CD8-positive, alpha-beta memory T cell (primary cell): ENCODE measurements at places on chromosomes 2 and 18. TPM values are rescaled to one million over a fixed set of nuclear protein-coding genes. Genes with fewer than 3 reads are reported as not detected.

- no peak for DNase-seq
Observed at GRCh38 chr2:74735564-74735963, 81.5 kb downstream of the SEMA4F start.

- no peak for DNase-seq
Observed at GRCh38 chr2:109702250-109702985, 88.3 kb downstream of the SOWAHC start.

- no peak for DNase-seq
Observed at GRCh38 chr18:80026363-80026762, 7.9 kb upstream of the RBFA start.

DNA sequence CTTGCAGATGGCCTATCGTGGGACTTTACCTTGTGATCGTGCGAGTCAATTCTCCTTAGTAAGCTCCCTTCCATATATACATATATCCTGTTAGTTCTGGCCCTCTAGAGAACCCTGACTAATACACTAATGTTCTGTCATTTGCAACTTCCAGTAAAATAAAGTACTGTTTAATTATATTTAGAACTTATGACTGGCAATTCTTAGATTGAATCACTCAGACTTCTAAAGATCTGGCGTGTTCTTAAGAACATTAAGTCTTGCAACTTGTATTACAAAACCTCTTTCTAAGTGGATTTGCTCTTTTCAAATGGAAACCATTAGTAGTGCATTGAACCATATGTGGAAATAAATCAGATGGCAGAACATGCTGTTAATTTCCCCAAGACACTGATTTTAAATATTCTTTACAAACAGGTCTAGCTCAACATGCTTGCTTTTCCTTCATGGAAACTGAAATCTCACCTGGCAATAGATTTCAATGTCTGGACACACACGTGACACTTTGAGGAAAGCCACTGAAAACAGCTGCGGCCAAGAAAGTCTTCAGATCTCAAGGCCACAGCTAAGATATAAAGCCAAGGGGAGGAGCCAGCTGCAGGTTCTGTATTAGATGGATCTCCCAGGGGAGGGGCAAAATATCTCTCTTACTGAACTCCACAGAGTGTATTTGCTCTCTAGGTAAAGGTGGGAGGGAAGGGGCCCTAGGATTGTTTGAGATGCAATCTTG is 50.6 kb downstream of the PMAIP1 start:
- no peak for DNase-seq

DNA sequence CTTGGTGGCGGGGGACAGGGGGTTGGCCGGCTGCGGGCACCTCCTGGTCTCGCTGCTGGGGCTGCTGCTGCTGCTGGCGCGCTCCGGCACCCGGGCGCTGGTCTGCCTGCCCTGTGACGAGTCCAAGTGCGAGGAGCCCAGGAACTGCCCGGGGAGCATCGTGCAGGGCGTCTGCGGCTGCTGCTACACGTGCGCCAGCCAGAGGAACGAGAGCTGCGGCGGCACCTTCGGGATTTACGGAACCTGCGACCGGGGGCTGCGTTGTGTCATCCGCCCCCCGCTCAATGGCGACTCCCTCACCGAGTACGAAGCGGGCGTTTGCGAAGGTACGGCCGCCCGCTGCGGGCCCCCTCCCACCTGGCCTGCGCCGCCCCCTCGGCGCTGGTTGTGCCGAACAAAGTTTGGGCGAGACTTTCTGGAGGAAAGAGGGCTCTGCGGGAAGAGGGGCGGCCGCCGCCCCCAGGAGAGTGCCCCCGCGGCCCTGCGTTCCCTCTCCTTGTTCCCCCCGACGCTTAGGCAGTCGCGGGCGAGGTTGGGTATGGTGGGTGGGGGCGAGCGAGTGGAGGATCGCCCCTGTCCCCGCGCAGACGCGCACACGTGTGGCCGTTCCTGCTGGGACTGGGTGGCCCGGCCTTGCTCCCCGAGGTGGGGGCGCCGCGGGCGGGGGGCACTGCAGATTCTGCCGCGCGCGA is 866 bp downstream of the CRIM1 start:
- peak; percentile 13 for DNase-seq

GRCh38 chr2:27016801-27017325 is 15.9 kb upstream of the TMEM214 start:
- peak; percentile 5 for DNase-seq

DNA sequence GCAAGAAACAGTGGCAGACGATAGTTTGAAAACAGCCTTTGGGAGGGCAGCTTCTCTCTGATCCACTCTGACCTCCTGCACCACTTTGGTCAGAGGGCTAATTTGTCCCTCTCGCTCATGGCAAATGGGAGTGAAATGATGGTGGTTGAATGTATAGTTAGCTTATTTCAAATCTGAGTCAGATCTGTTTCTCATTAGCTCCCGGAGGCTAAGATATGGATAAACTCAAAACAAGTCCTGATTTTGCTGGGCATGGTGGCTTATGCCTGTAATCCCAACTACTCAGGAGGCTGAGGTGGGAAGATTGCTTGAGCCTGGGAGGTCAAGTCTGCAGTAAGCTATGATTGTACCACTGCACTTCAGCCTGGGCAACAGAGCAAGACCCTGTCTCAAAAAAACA is 145.0 kb downstream of the ALK start:
- no peak for DNase-seq

- DNase-seq, result no peak
Observed at GRCh38 chr2:3217646-3218045, 160.0 kb downstream of the EIPR1 start.

GRCh38 chr2:23546913-23547312 is 161.9 kb downstream of the KLHL29 start:
- DNase-seq, result no peak

DNA sequence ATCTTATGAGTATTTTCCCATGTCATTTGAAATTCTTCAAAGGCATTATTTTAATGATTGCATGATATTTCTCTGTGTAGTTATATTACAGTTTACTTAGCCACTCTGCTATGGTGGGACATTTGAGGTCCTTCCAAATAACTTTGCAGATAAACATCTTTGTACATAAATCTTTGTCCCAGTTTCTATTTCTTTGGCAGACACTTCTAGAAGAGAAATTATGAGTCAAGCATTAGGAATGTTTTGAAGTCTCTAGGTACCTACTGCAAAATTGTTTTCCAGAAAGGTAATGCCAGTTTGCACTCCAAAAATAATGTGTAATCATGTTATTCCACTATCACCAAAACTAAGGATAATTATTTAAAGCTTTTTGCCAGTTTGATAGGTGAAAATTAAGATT is 149.7 kb downstream of the EN1 start:
- no peak for DNase-seq

GRCh38 chr2:187543488-187543887 is 10.7 kb downstream of the TFPI start:
- no peak for DNase-seq

DNA sequence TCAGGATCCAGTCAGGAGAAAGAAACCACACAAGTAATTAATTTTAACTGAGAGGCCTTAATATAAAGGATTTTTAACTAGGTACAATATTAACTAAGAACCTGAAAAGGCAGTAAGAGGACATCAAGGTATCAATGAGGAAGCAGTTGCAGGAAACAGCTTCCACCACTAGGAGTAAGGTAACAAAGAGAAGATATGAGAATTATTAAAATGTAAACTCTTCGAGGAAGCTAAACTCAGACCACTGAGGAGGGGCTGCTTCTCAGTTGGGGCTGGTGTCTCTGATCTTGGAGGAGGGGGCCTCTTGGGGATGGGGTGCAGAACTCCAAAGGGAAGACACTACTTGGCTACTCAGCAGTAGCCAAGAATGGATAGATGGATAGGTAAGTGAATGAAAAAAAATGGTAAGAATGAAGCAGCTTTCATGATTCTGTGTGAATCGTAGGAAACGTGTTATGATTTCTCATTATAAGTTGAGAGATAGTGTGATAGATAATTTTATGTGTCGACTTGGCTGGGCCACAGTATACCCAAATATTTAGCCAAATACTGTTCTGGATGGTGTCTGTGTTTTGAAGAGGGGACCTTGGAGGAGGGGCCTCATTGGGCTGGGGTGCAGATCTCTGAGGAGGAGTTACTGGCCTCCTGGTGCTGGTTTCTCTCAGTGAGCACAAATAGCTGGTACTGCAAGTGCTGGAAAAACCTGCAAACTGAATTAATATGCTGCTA is 547.7 kb upstream of the LRRTM1 start:
- no peak for DNase-seq

- DNase-seq, result no peak
Observed at GRCh38 chr2:222796413-222797103, 64.3 kb upstream of the ACSL3 start.

DNA sequence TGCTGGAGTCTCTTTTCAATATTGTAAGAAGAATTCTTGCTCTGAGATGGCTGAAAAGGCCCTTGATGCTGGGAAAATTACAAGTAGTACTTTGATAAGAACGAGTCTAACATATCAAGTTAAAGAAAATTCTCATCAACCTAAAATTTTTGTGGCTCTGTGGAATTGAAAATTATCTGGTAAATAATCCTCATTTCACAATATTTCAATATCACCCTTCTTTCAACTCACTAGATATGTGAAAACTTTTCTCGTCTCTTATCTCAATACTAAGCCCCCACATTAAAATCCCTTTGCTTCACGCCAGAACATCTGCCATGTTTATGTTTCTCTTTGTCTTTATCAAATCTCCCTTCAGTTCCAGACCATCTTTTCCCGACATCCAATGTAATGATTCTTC is 448.8 kb downstream of the ZNF516 start:
- no peak for DNase-seq

DNA sequence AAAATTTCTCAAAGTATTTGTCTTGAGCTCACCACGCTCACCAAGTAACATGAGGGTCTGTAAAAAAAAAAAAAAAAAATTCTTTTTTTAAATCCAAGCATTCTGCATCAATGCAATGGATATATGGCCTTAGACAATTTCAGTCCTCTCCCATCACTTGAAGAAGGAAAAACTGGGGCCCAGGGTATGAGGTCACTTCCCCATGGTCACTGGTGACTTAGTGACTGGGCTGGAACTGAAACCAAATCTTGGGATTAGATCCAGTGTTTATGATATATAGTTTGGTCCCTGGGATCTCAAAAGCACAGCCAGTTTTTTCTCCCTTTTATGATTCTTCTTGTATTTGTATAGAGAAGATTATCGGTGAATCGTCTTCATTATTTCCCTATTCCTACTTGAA is 477.9 kb upstream of the TNP1 start:
- no peak for DNase-seq

GRCh38 chr2:12547566-12548170 is 169.1 kb upstream of the TRIB2 start:
- no peak for DNase-seq

DNA sequence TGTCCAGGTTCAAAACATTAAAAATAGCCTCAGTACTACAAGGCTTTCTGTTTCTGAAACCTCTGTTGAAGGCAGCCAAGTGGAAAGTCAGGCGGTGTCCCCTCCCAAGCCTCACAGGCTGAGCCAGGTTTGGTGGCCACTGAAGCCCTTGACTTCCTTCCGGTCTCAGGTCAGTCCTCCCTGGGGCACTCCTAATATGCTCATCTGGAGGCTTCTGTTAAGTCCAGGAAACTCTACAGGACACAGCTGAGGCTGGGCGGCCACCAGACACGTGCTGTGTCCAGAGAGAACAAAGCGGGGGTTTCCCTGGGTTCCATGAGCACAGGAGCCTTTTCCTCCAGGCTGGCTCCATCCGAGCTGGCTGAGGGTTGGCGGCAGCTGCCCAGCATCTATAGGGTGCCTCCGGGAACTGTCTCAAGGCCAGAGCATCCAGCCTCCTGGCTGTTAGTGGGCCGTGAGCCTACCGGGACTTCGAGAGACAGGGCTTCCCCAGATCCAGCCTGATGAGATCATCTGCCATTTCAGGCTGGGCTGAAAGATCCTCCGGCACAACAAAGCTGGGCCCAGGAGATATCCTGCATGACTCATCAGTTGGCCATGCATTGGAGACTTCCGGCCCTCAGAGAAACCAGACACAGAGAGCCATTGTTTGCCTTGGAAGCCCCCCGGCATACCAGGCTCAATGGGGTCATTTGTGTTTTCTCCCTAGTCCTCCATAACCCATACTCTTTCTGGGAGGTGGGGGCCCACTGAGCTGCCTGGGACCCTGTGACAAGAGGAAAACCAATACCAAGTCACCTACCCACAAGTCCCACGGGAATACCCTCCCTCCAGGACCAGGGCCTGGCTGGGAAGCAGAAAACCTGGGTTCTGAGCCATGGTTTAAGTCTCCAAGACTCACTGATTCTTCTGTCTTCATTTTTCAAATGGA is 71.7 kb downstream of the HS1BP3 start:
- no peak for DNase-seq

GRCh38 chr18:40534723-40535122 is 1420.3 kb upstream of the PIK3C3 start:
- DNase-seq, result no peak

DNA sequence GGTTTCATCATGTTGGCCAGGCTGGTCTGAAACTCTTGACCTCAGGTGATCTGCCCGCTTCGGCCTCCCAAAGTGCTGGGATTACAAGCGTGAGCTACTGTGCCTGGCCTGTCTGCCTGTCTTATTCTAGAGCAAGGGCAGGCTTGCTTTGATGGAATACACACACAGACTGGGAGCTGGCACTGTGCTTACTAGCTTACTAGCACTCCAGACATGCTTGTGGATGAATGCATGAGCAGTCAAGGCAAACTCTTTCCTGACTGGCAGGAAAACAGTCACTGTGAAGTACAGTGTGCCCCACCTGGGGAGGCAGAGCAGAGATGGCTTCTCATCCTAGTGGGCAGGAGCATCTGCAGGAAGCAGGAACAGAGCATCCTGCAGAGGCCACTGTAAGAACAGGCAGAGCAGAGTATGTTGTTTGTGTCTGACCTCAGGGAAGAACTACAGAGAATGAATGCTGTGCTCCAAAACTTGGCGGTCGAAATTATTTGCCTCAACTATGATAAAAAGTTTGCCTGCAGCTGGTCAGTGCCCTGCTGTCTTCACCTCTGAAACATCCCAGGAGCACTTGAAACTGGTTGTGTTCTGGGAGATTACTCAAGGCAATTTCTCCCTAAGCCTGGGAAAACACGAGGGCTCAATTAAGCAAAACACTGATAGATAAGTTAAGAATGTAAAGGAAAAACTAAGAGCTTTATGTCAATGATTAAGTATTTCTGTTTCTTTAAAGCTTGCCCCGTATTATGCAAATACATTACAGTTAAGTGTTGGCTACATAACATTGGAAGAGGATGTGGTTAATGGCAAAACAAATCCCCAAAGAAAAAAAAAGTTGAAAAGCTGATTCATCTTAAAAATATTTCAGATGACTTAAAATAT is 102.4 kb downstream of the VAPA start:
- DNase-seq, result no peak

DNA sequence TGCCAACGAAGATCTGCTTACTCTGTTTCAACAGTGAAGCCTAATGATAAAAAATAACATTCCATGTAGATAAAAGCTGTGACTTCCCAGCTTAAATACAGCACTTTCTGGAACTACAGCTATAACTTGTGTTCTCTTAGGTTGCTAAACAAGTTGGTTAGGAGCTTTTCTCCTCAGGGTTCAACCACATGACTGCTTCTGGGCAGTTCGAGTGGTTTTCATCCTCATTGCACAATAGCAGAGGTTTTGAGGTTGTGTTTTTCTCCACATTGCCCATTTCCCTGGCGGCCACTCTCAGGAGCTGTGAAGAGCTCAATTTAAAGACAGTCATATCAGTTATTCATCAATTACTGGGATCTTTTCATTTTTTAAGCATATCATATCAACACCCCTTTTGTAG is 102.2 kb upstream of the CYP1B1 start:
- DNase-seq, result no peak

GRCh38 chr2:9274701-9275343 is 68.2 kb downstream of the ASAP2 start:
- DNase-seq, result no peak

ZNF521 gene
- not detected for total RNA-seq

NPAS2 gene
- total RNA-seq, result 0.75 TPM

COLEC12 gene
- total RNA-seq, result not detected

FSHR gene
- not detected for total RNA-seq

CASP8 gene
- 55.5 TPM for total RNA-seq

ZAP70 gene
- 180 TPM for total RNA-seq

LIPG gene
- total RNA-seq, result not detected

DYNAP gene
- total RNA-seq, result not detected
